ENCODE measurements at places on chromosomes 7 and 10.
A peak's percentile ranks its signal among the peaks of the same experiment; 100 is the strongest.

DNA sequence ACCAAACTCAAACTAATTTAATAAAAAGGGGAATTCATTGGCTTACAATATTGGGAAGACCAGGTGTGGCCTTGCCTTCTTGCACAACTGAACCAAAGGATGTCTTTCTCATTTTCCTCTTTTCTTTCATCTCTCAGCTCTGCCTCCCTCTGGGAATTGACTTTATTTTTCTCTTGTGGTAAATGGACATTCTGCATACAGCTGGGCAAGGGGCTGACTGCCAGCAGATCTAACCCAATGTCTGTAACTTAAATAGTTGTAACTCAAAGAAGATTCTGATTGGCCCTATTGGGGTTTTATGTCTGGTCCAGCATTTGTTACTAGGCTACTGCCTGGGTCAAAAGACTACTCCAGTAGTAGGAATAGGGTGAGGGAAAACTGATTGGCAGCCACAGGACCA, 15.3 kb downstream of the PTTG1IP2 start:
- no peak for DNase-seq

DNA sequence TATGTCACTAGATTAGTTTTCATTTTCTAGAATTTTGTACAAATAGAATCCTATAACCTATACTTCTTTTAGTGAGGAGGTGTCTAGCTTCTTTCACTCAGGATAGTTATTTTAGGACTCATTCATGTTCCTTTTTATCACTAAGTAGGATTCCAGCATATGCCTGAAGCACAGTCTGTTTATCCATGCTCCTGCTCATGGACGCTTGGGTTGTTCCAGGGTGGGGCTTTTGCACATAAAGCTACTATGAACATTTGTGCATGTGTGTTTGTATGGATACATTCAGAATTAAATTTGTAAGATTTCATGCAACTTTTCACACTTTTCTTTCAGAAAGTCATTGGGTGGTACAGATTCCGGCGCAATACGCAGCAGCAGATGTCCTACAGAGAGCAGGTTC, 24.6 kb downstream of the ABRAXAS2 start:
- DNase-seq = no peak

GRCh38 chr10:51716981-51717380, 17.6 kb upstream of the CSTF2T start:
- no peak for DNase-seq

DNA sequence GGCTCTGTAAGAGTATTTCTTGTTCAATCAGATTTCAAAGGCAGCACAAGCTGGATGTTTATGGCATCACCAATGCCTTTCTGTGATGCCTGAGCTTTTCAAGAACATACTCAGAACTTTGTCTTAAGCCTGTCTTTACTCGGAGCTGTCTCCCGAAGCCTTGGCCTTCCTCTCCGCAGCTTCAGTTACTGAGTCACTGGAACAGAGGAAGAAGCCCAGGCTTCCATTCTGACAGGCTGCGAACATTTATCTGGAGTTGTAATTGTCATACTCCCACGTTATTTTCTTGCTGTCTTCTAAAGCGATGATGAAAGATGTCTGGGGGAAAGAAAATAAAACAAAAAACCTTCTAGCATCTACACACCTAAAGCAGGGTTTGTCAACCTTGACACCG, 43.9 kb downstream of the GRK5 start:
- DNase-seq = no peak

DNA sequence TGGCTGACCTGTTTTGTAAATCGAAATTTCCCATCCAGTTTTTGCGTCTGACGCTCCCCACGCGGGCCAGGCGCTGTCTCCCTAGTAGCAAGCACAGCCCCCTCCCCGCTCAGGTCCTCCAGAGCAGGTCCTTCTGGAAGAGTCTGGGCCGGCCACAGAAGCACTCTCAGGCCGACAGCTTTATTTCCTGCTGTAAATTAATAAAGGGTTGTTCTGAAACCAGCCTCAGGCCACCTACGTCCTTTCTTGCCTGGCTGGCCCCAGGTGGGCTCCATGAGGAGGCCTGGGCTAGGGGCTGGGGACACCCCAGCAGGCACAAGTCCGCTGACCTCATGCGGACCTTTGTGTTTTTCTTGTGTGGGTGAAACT, 35.2 kb downstream of the CAMK2B start:
- DNase-seq = no peak

DNA sequence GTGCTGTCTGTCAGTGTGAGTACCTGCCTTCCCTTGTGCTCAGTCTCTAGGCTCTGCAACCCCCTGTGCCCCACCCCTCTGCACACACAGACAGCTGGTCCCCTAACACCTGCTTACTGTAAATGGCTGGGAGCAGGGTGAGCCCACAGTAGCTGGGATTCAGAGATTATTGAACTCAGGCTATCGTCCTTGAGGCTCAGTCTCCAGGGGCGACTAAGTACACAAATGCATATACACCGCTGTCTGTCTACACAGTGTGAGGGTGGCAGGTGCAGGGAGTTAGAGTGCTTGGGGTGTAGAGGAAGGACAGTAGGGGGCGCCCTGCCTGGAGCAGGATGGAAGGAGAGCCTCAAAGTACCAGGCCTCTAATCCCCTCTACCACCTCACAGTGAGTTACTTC, 12.9 kb downstream of the UPP1 start:
- DNase-seq = no peak

GRCh38 chr10:43376828-43377423, 5.5 kb downstream of the FXYD4 start:
- DNase-seq = no peak

- no peak for DNase-seq
Observed at GRCh38 chr7:28442540-28443420, 30.5 kb downstream of the CREB5 start.

DNA sequence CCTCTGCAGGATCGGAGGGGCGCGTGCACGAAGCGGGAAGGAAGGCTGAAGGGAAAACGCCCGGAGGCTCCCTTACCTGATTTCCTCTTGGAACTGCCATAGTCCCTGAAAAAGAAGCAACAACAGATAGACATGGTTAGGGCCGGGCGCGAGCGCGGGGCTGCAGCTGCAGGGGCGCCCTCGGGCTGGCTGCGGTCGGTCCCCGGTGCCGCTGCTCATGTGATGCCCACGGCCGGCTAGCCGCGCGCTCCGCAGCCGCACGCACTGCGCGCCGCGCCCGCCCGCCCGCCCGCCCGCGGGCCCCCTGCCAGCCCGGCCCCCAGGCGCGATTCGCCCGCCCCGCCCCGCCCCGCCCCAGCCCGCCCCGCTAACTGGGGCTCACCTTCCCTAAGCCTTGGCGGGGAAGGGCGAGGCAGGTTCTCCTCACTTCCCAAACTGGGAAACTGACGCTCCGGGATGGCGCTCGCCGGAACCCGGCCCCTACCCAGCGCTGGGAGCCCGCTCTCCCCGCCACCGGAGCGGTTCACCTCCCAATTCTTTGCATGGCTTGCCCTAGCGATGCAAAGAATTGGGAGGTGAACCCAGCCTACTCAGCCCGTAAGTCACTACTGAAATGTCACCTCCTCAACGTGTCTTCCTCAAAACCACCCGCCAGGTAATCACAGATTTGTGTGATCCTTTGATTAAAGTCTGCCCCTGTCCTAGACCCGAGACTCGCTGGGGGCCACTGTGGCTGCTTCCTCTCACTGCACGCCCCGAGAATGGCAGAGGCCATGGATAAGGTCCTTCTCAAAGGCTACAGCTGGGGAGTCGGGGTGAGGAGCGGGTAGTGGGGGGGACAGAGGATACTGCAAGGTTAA, 162.2 kb downstream of the SH3PXD2A start:
- DNase-seq = no peak

DNA sequence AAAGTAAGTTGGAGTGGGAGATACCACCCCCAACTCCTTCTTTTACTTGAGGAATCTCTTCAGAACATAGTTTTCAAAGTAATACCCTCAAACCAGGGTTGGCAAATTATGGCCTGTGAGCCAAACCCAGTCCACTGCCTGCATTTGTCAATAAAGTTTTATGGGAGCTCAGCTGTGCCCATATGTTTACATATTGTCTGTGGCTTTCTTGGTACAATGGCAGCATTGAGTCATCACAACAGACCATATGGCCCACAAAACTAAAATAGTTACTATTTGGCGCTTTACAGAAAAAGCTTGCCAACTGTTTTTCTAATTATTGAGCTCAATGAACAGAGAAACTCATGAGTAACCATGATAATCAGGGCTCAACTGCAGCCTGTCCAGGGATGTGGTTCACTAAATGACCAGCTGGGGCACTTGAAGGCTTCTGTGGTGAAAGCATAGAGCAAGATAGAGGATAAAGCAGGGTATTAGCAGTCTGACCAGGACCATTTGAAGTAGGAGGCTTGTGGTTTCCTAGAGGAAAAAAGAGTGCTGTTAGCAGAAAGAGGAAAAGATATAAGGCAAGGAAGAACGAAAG, 196.0 kb upstream of the GRB10 start:
- DNase-seq = peak; percentile 95

- no peak for DNase-seq
Observed at GRCh38 chr10:61272781-61273180, 180.4 kb downstream of the TMEM26 start.

GRCh38 chr7:151447312-151447711, 7.4 kb upstream of the CRYGN start:
- no peak for DNase-seq

DNA sequence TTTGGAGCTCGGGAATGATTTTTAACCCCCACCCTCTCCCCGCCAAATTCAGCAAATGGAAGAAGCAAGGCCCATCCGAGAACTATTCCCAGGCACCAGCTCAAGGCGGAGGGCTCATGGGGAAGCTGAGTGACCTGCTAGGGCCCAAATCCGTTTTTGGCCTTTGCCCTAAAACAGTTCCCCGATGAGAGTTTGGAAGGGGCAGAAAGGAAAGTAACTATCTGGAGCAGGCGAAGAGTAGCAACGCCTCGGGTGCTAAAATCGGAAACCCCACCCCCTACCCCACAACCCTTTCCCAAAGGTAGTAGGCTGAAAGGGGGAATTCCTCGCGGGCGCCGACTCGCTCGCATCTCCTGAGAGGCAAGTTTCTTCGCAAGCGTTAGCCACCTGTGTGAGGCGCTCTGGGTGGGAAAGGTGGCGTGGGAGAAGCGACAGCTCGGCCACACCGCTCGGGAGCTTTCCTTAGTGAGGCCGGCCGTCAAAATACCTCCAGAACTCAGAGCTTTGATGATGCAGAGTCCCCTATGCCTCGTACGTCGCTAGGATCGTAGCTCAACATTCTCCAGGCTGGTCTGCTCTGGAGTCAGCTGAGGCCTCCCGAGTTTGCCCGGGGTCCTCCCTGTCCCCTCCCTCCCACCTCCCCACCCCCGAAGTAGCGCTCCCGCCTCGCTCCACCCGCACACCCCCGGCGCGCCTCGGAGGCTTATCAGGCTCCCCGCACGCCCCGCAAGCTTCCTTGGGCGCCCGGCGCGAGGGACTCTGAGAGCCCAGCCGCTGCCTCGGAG, 642 bp upstream of the PRKG1 start:
- DNase-seq = no peak

GRCh38 chr10:117139581-117140524, 1.8 kb upstream of the VAX1 start:
- DNase-seq = no peak

DNA sequence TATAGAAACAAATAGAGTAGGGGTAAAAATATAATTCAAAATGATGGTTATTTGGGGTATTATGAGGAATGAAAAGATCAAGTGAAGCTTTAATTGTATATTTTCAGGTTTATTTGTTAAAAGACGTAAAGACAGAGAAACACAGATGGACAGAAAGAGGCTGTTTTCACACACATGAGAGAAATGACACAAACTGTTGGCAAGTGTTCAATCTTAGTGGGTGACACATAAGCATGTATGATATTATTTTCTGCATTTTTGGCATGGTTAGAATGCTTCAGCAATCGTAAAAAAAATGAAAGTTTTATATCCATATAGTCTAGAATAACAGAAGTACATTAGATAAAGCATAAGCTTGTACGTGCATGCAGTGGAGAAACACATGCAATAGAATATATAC, 464.4 kb upstream of the AKR1E2 start:
- DNase-seq = no peak

DNA sequence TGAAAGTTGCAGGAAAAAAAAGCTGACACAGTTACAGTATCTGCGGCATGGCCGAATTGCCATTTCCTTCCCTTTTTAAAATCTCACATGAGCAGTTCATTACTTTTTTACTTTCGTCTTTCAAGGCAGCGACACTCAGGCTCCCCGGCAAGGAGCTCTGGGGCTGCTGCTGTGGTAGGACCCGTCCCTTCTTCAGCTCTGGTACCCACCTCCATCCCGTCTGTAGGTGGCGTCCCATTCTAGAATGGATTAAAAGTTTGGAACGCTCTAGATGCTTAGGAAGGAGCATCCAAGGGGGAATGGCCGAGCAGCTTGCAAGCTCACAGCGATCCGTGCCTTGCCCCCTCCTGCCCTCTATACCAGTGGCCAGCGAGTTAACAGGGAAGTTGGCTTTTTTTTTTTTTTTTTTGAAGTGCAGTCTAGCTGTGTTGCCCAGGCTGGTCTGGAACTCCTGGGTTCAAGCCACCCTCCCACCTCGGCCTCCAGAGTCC, 22.8 kb upstream of the TTYH3 start:
- DNase-seq = peak; percentile 23

DNA sequence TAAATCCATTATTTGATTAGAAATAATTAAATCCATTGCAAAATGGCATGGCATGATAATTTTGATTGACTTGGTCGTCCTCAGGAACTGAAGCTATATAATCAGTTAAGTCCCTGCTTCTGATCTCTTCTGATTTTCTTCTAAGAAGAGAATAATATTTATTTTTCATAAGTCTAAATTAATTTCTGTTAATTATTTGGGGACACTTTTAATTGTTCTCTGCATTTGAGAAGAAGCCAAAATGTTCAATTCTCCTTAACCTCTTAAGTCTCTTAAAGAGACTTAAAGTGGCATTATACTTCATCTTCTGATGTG, 67.2 kb downstream of the CAV1 start:
- DNase-seq = no peak

GRCh38 chr7:153088601-153089000, 329.0 kb downstream of the ACTR3B start:
- DNase-seq = no peak

DNA sequence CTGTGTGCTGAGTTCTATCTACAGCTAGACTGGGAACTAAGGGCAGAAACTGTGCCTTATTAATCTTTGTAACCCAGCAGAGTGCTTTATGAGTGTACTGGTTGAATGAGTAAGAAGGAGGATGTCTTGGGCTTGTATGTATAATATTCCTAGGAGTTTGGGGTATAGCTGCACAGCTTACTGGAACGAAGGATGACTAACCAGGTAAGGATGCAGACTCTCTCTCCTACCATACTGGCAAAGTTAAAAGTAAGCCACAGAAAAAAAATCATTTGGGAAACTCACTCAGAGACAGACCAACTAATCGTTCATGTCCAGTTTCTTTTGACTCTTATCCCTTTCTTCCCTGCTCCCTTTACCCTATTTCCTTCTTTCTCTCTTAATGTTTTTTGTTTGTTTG, 1.4 kb upstream of the DHTKD1 start:
- DNase-seq = no peak

- no peak for DNase-seq
Observed at GRCh38 chr10:62759599-62760175, 44.8 kb upstream of the ADO start.
